ENCODE measurements at places on chromosomes 4 and X.

DNA sequence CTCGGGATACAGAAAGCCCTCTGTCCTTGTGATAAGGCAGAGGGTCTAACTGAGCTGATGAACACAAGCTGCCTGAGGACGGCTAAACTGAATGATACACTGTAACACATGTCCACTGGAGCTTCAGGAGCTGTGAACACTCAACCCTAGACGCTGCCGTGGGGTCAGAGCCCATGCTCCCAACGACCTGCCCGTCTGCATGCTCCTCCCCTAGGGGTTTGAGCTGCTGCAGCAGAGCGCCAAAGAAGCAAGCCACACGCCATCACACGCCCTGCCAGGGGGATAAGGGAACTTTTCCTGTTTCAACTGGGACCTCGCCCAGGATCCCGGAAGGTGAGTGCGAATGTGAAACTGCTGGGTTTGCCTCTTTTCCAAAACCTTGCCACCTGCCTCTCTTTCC, 361.8 kb downstream of the FAT4 start:
- DNase-seq: no peak

DNA sequence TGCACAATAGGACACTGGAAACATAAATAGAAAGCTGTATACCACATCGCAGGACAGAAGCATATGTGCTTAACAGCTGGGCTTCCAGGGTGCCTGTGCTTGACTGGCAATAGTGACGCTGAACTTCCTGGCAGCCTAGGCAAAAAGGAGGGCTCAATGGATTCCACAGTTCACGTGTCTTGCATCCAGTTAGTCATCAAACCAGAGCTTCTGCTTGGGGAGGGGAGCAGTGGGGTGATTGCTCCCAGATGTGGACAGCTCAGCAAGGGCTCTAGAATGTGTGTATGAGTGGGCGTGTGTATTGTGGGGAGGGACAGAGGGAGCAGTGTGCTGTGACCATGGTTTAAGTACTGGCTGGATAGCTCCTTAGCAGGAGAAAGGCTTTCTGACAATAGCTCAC, 2.3 kb downstream of the PRRG3 start:
- DNase-seq: no peak

- no peak for DNase-seq
These were observed 43.1 kb downstream of the CXXC4 start for GRCh38 chr4:104451573-104451972.

- peak; percentile 88 for DNase-seq
These were observed 20.0 kb downstream of the CFAP97 start for GRCh38 chr4:185183622-185184281.

DNA sequence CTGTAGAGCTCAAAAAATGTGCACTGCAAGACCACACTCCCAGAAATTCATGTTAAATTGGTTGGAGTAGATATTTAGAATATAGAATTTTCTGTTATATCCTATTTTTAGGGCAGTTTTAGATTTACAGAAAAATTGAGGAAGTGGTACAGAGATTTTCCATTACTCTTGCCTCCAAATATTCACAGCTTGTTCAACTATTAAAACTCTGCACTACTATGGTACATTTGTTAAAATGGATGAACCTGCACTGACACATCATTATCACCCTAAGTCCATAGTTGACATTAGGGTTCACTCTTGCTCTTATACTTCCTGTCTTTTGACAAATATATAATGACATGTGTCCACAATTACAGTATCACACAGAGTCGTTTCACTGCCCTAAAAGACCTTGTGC, 1724.5 kb downstream of the C4orf33 start:
- no peak for DNase-seq

- no peak for DNase-seq
These were observed 964 bp upstream of the GPR82 start for GRCh38 chrX:41722816-41723618.

GRCh38 chr4:150722908-150723362, 141.0 kb downstream of the MAB21L2 start:
- DNase-seq: no peak

- DNase-seq: no peak
These were observed 186.2 kb downstream of the PTTG2 start for GRCh38 chr4:38146383-38146782.

GRCh38 chr4:22202246-22202974, 253.8 kb upstream of the KCNIP4 start:
- DNase-seq: no peak

GRCh38 chr4:187227907-187228704, 504.4 kb upstream of the FAT1 start:
- no peak for DNase-seq

DNA sequence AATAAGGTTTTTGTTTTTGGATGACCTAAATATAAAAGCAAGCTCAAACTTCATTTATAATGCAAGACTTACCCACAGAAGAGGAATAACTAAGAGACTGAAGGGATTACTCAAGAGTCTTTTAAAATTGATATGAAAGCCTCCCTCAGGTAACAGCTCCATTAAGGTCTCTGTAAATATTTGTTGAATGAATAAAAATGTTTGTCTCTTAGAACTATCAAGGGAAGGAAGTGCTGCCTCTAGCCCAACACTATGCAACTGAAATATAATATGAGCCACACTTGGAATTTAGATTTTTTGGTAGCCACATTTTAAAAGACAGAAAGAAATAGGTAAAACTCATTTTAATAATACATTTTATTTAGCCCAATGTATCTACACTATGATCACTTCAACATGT, 127.8 kb downstream of the SH3RF1 start:
- no peak for DNase-seq

- DNase-seq: no peak
These were observed 64.5 kb downstream of the ANXA3 start for GRCh38 chr4:78616046-78616498.

DNA sequence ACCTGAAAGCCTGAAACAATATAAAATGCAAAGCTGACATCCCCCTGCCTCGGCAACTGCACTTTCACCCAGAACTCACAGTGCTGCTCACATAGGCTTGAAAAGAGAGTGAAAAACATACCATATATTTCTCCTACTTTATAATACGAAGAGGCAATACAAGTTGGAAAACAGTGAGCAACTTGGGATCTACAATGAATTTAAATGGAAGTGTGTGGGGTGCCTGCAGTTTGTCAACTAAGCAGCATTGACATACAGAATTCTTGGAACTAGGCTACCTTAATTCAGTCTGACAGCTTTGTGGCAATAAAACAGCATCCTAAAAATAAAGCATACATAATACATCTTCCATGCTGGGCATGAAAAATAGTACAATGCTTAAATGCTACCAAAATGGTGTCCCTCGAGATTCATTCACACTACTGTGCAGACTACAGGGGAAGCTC, 8.0 kb downstream of the GASK1B start:
- DNase-seq: no peak

DNA sequence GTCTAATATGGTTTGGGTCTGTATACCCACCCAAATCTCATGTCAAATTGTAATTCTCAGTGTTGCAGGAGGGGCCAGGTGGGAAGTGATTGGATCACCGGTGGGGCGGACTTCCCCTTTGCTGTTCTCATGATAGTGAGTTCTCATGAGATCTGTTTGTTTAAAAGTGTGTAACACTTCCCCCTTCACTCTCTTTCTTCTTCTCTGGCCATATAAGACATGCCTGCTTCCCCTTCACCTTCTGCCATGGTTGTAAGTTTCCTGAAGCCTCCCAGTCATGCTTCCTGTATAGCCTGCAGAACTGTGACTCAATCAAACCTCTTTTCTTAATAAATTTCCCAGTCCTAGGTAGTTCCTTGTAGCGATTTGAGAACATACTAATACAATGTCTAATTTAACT, 19.7 kb upstream of the SCRG1 start:
- no peak for DNase-seq

DNA sequence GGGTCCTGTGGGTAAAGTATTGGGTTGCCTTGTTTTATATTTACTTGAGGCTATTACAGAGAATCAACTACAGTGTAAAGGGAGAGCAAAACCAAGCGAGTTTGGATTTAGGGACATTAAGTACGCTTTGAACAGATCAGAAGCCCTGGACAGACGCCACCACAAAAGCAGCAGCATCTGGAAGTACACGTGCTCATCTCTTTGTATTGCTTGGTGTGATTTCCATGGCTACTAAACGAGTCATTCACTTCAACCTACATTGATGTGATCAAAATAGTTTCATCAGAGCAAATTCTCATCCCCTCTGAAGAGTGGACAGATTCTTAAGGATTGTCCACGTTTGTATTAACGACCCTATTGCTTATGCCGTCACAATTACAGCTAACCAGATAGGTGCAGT, 85.1 kb downstream of the SORBS2 start:
- no peak for DNase-seq

DNA sequence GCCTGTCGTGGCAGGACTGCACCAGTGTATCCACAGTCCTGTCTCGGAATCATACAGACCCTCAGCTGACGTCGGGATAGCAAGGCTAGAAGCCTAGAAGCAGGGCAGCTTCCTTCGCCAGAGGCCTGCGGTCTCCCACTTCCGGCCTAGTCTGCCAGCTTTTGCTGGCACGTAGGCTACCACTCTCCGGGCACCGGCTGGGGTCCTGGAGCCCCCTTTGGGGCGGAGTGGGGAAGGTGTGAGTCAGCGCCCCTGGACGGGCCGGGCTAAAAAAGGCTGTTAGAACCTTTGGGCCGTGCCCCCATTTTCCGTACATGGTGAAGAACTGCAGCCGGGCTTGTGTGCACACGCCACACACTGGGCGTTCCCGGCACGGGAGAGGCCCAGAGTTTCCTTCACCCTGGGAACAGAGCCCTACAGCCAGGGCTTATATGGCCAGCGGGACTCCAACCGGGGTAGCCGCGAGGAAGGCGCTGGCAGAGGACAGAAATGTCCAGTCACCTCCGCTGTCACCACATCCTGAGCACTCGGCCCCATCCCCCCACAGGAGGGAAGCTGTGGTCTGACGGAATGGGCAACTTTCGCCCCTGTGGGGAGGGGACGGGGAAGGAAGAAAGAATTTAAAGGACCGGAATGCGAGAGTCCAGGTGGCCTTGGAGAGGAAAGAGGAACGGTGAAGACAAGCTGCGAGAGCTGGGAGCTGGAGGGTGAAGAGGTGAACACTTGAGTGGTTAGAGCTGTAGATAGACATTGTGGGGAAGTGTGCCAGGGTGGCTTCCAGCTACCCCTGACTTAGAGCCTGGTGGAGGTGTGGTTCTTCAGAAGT, 4.6 kb downstream of the MAGIX start:
- DNase-seq: no peak

- no peak for DNase-seq
These were observed 43.4 kb upstream of the OGT start for GRCh38 chrX:71489540-71489939.

DNA sequence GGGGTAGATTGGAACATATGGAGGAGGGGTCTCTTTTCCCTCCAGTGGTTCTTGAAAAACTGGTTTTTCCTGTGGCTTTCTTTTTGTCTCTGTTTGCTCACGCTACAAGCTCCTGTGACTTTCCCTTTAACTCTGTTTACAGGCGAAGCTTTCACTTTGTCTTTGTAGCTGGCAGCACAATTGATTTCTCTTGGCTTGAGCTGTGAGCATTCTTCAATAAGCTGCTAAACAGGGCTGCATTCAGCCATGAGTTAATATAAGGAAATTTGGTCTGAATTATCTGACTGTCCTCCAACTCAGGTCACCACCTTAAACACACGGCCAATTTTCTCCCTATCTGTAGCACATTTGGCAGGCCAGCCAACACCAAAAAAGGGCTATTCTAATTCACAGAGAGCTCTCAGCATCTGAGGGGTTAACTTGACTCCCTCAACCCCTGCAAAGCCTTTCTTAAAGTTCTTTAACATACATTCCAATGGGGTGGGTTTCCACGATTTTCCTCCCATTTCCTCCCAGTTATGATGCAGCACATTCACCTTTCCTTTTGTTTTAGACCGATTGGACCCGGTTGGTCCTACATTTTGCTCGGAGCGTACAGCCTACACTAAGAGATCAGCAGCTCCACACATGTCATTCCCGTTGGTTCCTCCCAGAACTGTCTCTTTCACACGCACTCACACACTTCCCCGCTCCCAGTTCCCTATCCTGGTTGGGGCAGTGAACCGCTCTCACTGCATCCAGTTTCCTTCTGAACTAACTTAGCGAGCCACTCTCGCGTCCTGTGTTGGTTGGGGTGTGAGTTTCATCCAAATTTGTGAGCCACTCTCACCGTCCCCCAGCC, 45.4 kb downstream of the UGT2A3 start:
- DNase-seq: no peak

- no peak for DNase-seq
These were observed at the start of gene DUSP21 for GRCh38 chrX:44843753-44844152. Gene DUSP21, plus strand, starts transcription at chrX:44844021. Its CDS starts 112 bp downstream, at chrX:44844133.

DNA sequence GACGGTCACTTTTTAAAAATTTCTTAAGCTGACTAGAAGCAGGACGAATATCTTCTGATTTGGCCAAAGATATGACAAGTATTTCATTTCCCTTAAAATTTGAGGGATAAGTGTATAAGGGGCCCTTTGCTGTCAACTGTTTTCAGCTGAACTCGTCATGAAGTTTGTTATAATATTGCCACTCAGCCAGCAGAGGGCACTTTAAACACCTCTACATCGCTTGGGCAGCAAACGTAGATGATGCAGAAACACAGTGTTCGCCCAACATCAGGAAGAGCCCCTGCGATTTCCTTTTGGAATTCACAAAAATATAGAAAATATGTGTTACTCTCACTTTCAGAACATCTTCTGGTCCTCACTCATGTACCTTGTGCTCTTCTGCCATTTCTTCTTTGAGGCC, 435.7 kb upstream of the FMR1 start:
- DNase-seq: peak; percentile 1

- DNase-seq: no peak
These were observed 10.5 kb upstream of the FGF16 start for GRCh38 chrX:77436682-77437081.

GRCh38 chrX:41127477-41128192, 42.4 kb downstream of the USP9X start:
- DNase-seq: no peak

- no peak for DNase-seq
These were observed 1.3 kb downstream of the GAK start for GRCh38 chr4:930827-931193.

- DNase-seq: no peak
These were observed 84.7 kb upstream of the RAPGEF2 start for GRCh38 chr4:159018062-159018629.

GRCh38 chrX:23936180-23936579, 28.4 kb downstream of the CXorf58 start:
- DNase-seq: no peak

DNA sequence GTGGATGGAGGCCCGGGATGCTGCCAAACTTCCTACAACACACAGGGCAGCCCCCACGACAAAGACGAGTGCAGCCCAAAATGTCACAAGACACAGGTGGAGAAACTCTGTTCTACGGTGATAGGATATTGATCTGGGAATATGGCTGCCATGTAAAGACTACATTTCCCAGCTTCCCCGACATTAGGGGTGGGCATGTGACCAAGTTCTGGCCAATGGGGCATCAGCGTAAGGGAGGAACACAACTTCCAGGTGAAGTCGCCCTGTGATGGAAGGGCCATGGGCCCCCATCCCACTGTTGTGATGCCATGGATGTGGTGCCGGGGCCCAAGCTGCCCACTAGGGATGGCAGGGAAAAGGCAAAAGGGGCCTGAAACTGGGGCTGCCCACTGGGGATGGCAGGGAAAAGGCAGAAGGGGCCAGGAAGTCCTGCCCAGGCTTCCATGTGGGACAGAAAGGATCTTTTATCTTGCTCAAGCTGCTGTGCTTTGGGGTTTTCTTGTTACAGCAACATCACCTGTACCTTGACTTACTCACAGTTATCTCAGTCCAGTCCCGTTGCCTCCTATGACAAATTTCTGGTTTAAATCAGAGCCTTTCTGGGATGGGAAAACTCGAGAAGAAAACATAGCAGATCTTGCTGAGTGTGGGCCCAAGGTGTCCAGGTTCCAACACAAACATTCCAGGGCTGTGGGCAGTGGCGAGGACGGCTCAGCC, 9.7 kb upstream of the ADRA2C start:
- no peak for DNase-seq
